ENCODE measurements at places on chromosomes 1 and 21.

DNA sequence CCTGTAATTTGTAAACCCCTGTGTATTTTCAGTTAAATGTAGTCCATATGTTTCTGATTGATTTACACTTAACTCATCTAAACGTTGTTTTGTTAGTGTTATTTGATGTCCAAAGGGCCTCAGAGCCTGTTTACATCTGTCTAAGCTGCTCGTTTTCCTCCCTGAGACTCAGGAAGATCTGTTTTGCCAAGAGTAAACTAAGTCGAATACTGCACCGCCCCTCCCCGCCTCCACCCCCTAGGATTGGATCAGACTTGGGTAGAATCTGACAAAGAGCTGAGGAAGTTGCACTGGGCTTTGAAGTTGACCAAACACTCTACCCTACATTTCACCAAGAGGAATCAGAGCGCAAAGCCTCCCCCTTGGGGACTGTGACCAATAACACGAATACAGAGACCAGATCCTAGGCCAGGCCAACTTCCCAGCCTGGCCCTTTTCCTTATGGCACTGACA, 206.9 kb upstream of the LMO4 start:
- no peak for DNase-seq

- DNase-seq: no peak
Measured at GRCh38 chr1:15993666-15994065, 10.4 kb upstream of the SRARP start.

DNA sequence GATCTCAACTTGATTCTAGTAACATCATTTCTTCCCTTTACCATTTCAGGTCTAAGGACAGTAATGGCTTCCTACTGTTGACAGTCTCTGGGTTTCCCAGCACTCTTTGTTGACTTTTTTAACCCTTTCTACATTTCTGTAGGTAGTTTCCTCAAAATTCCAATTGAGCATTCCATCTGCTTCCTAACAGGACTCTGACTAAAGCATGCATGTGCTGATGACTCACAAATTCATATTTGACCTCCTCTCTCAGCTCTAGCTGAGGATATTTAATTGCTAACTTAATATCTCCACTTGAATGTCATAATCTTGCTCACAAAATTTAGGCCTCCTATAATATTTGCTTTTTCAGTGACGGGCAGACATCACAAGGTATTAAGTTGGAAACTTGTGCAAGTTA, 93.3 kb upstream of the ZNHIT6 start:
- no peak for DNase-seq

DNA sequence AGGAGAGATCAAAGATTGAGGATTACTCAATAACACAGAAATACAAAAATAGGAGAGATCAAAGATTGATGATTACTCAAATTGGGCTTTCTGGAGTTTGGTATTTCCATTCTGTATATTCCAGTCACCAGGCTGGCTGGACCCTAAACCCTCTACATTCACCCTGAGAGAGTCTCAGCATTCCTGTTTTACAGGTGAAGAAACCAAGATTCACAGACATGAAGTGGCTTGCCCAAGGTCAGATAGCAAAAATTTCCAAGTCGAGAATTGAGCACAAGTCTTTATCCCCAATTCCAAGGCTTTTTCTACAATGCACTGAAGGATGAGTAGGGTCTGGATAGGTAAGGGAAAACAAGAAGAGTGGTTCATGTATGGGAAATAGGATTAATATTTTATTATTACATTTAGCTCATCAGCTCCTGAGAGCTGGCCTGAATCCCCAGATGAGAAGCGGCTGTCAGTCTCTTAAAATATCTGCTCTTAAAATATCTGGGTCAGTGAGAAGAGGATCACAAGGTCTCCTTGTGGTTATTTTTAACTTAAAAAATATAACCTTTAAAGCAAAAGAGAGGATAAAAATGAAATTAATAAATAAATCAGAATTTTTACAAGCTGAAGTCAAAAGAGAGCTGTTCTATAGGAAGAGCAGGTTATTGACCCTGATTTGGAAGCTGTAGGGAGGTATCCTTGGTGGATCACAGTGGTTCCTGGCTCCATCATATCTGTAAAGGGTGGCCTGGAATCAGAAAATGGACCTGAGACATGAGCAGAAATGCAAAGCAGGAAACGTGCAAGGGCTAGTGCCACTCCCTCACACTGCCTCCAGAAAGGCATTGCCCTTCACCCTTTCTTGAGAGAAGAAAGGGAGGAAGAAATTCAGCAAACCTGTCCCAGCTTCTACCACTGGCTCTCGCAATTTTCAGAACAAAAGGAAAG, 29.1 kb upstream of the SEC16B start:
- DNase-seq: no peak

DNA sequence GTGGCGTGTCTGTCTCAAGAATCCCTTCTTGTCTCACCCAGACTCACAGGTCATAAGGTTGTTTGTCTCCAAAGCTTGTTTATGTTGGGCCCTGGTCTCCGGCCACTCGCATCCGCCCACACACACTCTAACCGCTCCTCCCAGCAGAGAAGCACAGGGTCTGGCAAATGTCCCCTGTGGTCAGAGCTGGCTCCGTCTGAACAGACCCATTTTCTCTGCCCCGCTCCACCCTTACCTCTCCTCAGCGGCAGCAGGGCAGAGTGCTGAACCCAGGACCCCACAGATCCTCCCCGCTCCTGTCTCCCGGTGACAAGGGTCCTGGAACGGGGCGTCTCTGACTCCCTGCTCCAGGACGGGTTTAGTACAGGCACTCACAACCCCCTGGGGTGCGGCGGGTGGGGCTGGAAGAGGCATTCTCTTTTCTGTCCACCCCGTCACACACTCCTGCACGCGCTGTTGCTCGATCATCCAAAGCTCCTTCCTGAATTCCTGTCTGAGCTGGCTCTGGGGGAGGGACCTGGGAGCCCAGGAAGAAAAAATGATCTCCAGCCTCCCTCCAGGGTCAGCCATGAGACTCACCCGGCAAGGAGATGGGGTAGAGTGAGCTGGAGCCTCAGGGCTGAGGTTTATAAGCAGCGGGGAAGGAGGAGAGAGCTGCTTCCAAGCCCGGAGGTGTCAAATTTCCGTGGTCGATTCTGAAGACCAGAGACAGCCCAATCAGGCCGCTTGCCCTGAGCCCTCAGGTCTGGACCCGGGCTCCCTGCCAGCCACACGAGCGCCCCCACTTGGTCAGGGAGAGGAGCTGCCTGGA, at the start of gene S100A13:
TSS of gene S100A13 (minus strand) at position 602 of the 811 bp plus-strand sequence. CDS start 1,033 bp downstream, outside the sequence.
- peak; percentile 85 for DNase-seq

GRCh38 chr1:28577738-28578536, 14.1 kb upstream of the RAB42 start:
- no peak for DNase-seq

GRCh38 chr1:246293366-246294121, 213.5 kb downstream of the SMYD3 start:
- no peak for DNase-seq

DNA sequence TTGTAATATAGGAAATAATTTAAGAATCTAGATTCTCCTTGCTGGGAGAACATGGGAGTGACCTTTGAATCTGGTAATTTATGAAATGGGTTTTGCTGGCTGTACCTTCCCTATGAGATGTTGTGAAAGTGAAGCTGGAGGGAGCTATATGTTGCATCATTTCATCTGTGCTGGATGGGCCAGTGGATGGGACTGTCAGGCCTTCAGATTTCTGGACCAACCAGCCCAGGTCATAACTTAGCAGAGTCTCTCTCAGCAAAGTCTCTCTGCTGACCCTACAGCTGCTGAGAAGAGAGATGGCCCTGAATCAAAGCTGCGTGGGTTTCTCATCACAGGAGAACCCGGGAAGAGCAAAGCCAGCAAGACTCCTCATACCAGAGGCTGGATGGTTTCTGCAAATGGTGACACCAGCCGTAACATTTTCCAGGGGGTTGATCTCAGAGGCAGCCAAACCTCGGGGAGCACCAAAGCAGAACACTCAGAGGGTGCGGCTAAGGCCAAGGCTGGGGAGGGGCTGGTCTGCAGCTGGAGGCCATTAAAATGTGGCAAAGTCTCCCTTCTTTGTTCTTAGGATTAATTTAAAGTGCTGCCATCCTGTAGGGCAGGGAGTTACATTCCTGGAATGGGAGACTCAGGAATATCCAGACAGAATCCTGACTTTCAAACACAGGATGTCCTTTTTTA, 18.2 kb upstream of the PTGFRN start:
- DNase-seq: no peak

DNA sequence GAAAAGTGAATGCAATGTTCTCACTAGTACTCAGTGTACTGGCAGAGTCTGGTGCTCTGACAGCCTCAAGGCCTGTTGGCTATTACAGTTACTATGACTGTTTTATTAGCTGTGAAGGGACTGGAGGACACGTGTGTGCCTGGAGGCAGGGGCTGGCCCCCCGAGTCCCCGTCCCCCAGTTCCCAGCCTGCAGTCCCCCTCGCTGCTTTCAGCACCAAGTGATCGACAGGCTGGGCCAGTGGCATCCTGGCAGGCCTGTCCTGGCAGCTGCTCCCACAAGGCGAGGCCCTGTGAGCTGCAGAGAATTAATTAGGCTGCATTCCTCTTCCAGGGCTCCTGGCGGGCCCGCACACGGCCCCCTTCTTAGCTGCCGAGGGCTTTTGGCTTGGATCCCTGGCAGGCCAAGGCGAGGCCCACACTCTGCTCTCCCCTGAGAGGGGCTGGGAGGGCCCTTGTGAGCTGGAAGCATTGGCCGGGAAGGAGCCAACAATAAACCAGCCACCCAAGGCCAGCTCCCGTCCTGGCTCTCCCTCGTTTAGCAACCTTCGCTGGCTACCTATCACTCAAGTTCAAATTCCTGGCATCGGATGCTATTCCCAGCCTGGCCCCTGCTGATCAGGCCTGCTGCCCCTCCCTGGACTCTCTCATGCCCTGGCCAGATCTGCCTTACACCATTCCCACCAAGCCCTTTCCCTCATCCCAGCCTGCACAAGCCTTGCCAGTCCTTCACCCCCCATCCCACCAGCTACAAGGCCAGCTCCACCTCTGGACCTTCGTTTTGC, 9.8 kb downstream of the EDN2 start:
- no peak for DNase-seq

- no peak for DNase-seq
Measured at GRCh38 chr1:73824065-73824464, 373.9 kb downstream of the LRRIQ3 start.

DNA sequence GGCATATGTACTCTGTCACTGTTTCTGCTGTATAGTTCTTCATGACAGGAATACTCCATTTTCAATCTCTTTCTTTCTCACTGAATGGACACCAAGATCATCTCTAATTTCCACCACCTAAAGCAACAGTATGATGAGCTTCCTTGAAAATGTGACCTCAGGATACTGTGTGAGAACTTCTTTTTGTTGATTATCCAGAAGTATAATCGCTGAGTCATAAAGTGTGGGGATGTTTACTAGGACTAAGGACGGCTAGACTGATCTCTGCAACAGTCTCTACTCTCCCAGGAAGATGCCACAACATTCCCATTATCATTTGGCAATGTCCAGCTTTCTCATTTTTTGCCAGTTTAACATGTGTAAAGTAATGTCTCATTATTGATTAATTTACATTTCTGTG, 70.3 kb downstream of the TNFSF18 start:
- DNase-seq: peak; percentile 80

GRCh38 chr1:203202431-203203245, 16.1 kb upstream of the CHI3L1 start:
- DNase-seq: no peak

- DNase-seq: no peak
Measured at GRCh38 chr21:32813265-32813903, 41.8 kb upstream of the PAXBP1 start.

- DNase-seq: no peak
Measured at GRCh38 chr1:220249522-220249921, 22.7 kb downstream of the RAB3GAP2 start.

GRCh38 chr1:70892930-70893329, 154.7 kb downstream of the PTGER3 start:
- no peak for DNase-seq

DNA sequence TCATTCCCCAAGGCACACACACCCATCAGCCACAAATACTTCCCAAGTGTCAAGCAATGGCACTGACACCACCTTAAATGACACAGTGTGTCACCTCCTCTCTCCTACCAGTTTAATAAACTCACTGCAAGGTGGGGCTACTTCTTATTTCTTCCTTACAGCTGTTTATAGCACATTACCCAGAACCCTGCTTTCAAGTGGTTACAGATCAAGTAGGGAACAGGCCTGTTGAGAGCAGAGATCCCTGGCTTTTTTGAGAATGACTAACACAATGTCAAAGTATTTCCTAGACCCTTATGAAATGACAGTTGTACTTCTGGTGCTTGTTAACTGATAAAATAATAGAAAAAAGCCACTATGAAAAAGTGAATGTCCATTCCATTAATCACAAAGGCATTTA, 19.8 kb downstream of the ZBTB17 start:
- DNase-seq: no peak

GRCh38 chr1:65393347-65393746, 27.1 kb upstream of the LEPR start:
- no peak for DNase-seq

DNA sequence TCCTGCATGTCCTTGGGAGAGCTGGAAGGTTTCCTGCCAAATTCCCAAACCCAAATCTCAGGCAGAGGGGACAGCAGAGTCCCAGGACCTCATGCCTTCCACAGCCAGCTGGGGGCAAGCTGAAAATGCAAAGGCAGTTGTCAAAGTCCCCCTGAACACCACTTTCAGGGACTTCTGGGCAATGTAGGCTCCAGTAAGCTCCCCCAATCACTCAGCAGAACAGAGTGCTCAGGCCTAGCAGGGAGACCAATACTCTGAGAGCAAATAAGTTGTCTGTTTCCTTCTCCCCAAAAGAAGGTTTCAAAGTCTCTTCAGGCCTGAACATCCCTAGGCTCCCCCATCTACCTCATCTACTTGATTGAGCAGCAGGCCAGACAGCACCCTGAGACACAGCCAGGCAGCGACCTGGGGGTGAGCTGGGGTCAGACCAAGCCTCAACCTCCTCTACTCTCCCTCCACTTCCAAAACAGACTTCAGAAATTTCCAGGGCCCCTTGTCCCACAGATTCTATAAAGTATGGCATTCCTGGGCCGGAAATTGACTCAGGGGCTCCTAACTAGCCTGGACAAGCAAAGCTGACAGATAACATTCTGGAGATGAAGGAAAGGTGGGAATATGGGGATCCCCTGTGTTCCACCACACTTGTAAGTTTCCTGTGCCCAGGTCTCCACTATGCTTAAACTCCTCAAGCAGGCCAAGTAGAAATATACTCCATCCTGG, 1.9 kb downstream of the SLC9A1 start:
- DNase-seq: no peak

- DNase-seq: no peak
Measured at GRCh38 chr1:206012086-206012859, 9.1 kb upstream of the RAB7B start.

- no peak for DNase-seq
Measured at GRCh38 chr1:17200246-17200645, 4.7 kb upstream of the PADI1 start.

DNA sequence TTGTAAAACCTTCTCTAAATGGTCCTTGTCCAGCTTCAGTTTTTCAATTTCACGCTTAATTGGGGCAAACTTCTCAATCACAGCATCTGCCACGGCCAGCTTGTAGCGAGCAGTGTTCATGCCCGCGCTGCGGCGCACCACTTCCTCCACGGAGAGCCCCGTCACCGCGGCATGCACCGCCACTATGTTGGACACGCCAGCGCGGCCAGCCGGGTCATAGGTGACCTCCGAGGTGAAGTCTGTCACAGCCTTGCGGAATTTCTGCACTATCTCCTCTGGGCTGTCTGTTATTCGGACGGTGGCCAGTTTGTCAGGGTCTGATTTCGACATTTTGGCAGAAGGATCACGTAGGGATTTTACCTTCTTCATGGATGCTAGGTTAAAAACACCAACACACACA, 44.8 kb upstream of the TBX15 start:
- no peak for DNase-seq

- peak; percentile 76 for DNase-seq
Measured at GRCh38 chr1:2049718-2050431, at the start of gene PRKCZ. Gene PRKCZ (plus strand): TSS chr1:2050411. CDS start chr1:2050631, 220 bp downstream.

- peak; percentile 9 for DNase-seq
Measured at GRCh38 chr1:56375326-56375804, 204.0 kb downstream of the PLPP3 start.

GRCh38 chr1:160207771-160208556, 2.8 kb downstream of the PEA15 start:
- no peak for DNase-seq
